ENCODE measurements at places on chromosomes 7 and 10. TPM values are rescaled to one million over a fixed set of nuclear protein-coding genes. Genes with fewer than 3 reads are reported as not detected.

The LLCFC1 gene
- total RNA-seq, result not detected

DNA sequence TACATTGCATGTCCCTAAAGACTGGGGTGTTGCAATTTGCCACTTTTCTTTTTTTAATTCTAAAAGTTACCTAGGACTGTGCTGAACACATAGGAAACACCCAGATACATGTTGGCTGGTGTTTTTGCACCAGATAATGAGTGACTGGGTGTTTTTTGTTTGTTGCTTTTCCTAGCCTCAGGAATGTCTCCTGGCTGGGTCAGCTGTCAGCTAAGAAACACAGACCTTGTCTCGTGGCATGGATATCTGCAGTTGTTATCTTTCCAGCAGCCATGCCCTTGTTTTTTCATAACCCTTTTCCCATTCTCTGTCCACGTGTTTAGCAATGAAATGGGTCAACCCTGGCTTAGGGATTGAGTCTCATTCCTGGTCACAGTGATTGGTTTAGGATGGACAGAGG lies 433.9 kb upstream of the ZMIZ1 start:
- no peak for DNase-seq

DNA sequence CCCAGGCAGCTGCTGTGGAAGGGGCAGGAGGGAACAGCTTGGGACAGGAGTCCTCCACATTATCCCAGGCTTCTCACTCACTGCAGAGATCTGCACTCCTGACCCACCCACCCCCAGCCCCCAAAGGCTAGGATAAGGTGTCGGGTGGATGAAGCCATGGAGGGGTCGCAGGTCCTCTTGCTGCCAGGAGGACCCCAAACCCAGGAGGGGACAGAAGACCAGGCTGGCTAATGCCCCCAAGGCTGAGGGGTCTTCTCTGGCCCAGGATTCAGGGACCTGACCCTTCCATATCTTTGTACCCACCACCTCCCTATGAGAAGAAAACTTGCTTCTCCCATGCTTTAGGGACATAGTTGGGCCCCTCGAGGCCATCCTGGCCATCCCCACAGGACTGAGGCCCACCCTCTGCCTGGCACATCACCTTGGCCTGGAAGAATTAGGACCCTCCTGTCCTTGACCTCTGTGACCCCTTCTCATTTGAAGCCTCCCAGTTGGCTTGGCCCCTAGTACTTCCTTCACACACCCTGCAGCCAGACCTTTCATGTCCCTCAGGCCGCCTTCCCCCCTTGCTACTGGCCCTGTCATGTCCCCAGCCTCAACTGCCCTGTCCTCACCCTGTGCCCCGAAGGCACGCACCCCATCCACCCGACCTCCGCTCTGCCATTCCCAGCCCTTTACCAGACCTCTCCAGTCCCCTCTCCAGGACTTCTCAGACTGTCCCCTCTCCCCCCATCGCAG lies 21.6 kb downstream of the KCNH2 start:
- DNase-seq, result no peak

GRCh38 chr10:131652438-131653139 lies 248.2 kb upstream of the PPP2R2D start:
- no peak for DNase-seq

- no peak for DNase-seq
Observed at GRCh38 chr10:124996127-124996853, 54.4 kb downstream of the ZRANB1 start.

The PAOX gene
- total RNA-seq, result 5.7 TPM

The EIF3A gene
- total RNA-seq, result 167 TPM

The DPCD gene
- 22.4 TPM for total RNA-seq

GRCh38 chr7:108267615-108268014 lies 137.5 kb upstream of the LAMB4 start:
- DNase-seq, result no peak

DNA sequence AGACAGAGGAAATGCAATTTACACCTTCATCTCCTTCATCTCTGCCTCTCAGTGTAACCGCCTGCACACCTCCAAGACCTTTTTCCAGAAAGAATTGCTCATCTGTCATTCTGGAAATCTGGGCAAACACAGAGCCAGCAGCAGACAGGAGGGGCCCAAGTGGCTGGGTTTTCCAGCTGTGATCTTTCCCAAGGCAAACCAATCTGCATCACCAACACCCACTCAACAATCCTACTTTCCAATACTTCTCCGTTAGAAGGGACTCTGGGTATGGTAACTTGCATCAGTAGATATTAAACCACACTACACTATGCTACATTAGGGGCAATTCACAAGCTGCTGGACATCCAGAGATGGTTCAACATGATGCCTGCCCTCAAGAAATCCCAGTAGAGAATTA lies 781.8 kb upstream of the AUTS2 start:
- no peak for DNase-seq

- no peak for DNase-seq
Observed at GRCh38 chr10:47454780-47455058, 29.2 kb downstream of the ANXA8 start.

Data from dermis blood vessel endothelial cell (primary cell).